ENCODE measurements at places on chromosomes 2 and 18. TPM values are rescaled to one million over a fixed set of nuclear protein-coding genes. Genes with fewer than 3 reads are reported as not detected.

The MFSD2B gene
- total RNA-seq = under 0.01 TPM

The GALNT5 gene
- 7.2 TPM for total RNA-seq

The ZSWIM2 gene
- 0.62 TPM for total RNA-seq

The NOTO gene
- total RNA-seq = not detected

The DSG4 gene
- total RNA-seq = not detected

The XPO1 gene
- total RNA-seq = 361 TPM

Data from uterine smooth muscle cell (primary cell).